ENCODE measurements at places on chromosomes 16 and 17. TPM values are rescaled to one million over a fixed set of nuclear protein-coding genes. Genes with fewer than 3 reads are reported as not detected.
A peak's percentile ranks its signal among the peaks of the same experiment; 100 is the strongest.

- no peaks in the 10 kb centered on the region for H3K4me1 ChIP-seq
- no peak overlapping the region for H3K4me3 ChIP-seq
- H3K36me3 ChIP-seq = no peaks in the 10 kb centered on the region
- H3K27ac ChIP-seq = no peak overlapping the region
- no peak for DNase-seq
These were observed 74.1 kb upstream of the CDH11 start for GRCh38 chr16:65195998-65196397.

DNA sequence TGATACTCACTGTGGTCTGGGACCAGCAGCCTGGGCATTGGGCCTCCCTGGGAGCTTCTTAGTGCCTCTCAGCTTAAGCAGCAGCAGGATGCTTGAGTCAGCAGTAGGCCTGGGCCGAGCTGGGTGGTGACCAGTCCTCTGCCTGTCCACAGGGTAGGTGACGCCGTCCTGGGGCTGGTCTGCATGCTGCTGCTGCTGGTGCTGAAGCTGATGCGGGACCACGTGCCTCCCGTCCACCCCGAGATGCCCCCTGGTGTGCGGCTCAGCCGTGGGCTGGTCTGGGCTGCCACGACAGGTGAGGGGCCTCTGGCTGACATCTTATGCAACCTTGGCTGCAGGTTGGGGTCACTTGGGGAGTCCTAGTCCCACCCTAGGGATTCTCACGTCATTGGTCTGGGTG is 7.4 kb downstream of the SLC26A11 start:
- H3K27me3 ChIP-seq = no peaks in the 10 kb centered on the region
- H3K4me3 ChIP-seq = no peak overlapping the region
- no peaks in the 10 kb centered on the region for H3K4me1 ChIP-seq
- no peak overlapping the region for H3K27ac ChIP-seq
- no peaks in the 10 kb centered on the region for H3K36me3 ChIP-seq
- no peak for DNase-seq

- H3K36me3 ChIP-seq = no peaks in the 10 kb centered on the region
- DNase-seq = no peak
- H3K27me3 ChIP-seq = no peaks in the 10 kb centered on the region
- no peak overlapping the region for H3K4me3 ChIP-seq
- H3K4me1 ChIP-seq = no peaks in the 10 kb centered on the region
- no peak overlapping the region for H3K27ac ChIP-seq
These were observed 237.8 kb upstream of the GSE1 start for GRCh38 chr16:85375282-85375681.

DNA sequence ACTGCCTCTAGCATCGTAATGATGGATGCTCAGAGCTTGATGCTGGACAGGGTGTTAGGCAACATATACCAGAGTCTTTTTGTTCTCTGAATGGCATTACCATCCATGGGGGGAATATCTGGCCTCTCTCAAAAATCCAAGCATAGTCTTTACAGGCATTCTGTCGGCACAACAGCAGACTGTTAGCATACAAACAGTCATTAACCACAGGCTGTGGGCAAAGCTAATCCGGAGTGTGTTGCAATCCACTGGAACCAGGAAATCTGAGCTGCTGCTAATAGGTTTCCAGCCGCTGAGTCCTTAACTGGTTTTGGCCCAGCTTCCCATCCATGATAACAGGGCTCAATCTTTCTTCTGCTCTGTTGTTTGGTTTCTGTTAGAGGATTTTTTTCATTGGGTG is 371.9 kb downstream of the HS3ST3B1 start:
- no peak overlapping the region for H3K27ac ChIP-seq
- no peaks in the 10 kb centered on the region for H3K27me3 ChIP-seq
- H3K36me3 ChIP-seq = no peaks in the 10 kb centered on the region
- H3K4me3 ChIP-seq = no peak overlapping the region
- no peak for DNase-seq

DNA sequence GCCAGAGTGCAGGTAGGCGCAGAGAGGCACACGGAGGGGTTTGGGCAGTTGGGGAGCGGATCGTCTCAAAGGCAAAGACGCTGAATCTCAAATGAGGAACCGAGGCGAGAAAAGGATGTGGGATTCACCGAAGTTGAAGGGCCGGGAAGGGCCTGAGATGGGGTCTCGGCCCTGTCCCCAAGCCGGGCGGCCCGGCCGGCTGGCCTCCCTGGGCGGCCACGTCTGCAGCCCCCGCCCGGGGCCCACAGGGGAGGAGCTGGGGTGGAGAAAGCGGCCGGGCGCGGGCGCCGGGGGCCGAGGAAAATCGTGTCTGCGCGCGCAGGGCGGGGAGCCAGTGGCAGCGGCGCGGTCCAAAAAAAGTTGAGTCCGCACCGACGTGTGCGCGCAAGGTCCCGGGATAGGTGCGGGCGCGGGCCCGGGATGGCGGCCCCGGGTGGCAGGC is 458 bp downstream of the SLC12A4 start:
- peak; percentile 71 for DNase-seq
- peak overlapping the region; percentile 93 for H3K27ac ChIP-seq
- peaks cover 29% of the 10 kb centered on the region for H3K4me1 ChIP-seq
- H3K27me3 ChIP-seq = no peaks in the 10 kb centered on the region
- peaks cover 3% of the 10 kb centered on the region for H3K36me3 ChIP-seq

- peak overlapping the region; percentile 59 for H3K4me3 ChIP-seq
- H3K27ac ChIP-seq = no peak overlapping the region
- H3K27me3 ChIP-seq = no peaks in the 10 kb centered on the region
These were observed 1.9 kb downstream of the SLC16A3 start for GRCh38 chr17:82230609-82231311.

The SMIM5 gene
- not detected for total RNA-seq

- DNase-seq = no peak
- peaks cover 1% of the 10 kb centered on the region for H3K27me3 ChIP-seq
- no peak overlapping the region for H3K4me3 ChIP-seq
- H3K36me3 ChIP-seq = no peaks in the 10 kb centered on the region
- no peak overlapping the region for H3K27ac ChIP-seq
These were observed 20.7 kb downstream of the ASIC2 start for GRCh38 chr17:33272438-33272837.

The SCNN1B gene
- not detected for total RNA-seq

DNA sequence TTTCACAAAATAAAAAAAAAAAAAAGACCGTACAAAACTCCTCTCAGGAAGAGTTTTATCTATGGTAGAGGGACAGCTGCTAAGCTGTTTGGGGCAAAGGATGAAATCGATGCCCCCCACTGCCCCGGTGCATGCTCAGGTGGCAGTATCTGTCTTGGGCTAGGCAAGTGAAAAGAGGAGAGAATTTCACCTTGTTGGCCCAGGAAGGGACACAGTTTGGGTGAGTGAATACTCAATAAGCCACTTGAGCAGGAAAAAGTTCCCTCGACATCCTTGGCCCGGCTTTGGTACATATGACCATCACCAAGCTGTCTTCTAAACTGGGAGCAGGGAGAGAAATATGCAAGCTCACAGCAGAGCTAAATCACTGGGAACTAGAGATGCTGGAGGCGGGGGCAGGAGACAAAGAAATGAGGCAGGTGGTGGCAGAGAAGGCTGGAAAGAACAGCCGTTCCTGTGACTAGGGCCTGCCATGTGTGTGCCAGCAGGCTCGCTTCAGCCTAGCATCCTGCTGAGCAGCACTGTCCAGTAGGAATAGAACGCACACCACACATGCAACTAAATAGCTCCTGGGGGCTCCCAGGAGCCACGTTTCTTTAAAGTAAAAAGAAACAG is 8.2 kb upstream of the EIF1 start:
- DNase-seq = no peak
- H3K4me3 ChIP-seq = no peak overlapping the region
- H3K27me3 ChIP-seq = no peaks in the 10 kb centered on the region
- H3K36me3 ChIP-seq = no peaks in the 10 kb centered on the region
- peaks cover 15% of the 10 kb centered on the region for H3K4me1 ChIP-seq

The C1QTNF8 gene
- total RNA-seq = not detected

DNA sequence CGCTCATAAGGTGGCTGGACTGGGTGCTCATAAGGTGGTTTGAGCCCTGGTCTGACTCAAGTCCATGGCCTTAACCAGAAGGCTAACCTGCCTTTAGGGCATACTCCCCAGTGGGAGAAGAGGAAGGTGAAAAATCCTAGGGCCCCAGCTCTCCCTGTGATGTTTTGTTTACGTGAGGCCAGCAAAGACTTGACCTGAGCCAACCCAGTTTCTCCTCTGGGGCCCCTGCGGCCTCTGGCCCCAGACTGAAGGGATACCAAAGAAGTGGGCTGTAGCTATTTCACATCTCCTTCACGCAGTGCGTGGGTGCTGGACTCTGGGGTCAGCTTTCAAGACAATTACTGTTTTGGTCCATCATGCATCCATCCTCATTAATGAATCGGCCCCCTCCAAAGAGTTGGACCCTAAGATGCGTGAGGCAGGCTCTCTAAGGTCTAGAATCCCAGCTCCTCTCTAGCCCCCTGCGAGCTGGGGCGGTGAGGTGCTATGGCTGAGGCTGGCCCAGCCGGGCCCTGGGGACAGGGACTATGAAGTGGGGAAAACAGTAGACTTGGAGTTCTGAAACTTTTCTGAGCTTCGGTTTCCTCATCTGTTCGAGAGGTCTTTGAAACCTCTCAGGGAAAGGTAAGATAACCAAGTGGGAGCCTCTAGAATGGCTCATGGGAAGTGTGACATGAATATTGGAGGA is 1.5 kb downstream of the SH2B1 start:
- H3K27ac ChIP-seq = no peak overlapping the region
- H3K4me1 ChIP-seq = peaks cover 12% of the 10 kb centered on the region

DNA sequence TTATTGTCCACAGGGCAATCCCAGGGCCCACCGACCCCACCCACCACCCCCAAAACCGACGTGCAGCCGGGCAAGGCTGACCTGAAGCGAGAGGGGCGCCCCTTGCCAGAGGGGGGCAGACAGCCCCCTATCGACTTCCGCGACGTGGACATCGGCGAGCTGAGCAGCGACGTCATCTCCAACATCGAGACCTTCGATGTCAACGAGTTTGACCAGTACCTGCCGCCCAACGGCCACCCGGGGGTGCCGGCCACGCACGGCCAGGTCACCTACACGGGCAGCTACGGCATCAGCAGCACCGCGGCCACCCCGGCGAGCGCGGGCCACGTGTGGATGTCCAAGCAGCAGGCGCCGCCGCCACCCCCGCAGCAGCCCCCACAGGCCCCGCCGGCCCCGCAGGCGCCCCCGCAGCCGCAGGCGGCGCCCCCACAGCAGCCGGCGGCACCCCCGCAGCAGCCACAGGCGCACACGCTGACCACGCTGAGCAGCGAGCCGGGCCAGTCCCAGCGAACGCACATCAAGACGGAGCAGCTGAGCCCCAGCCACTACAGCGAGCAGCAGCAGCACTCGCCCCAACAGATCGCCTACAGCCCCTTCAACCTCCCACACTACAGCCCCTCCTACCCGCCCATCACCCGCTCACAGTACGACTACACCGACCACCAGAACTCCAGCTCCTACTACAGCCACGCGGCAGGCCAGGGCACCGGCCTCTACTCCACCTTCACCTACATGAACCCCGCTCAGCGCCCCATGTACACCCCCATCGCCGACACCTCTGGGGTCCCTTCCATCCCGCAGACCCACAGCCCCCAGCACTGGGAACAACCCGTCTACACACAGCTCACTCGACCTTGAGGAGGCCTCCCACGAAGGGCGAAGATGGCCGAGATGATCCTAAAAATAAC is 3.0 kb downstream of the SOX9 start:
- peaks cover 1% of the 10 kb centered on the region for H3K36me3 ChIP-seq
- peak overlapping the region; percentile 65 for H3K27ac ChIP-seq
- no peak for DNase-seq

The ZFHX3 gene
- total RNA-seq = 39.9 TPM

The MT1X gene
- total RNA-seq = 4.4 TPM

GRCh38 chr17:9272501-9273200 is 251.3 kb downstream of the NTN1 start:
- no peak for DNase-seq
- H3K4me1 ChIP-seq = no peaks in the 10 kb centered on the region
- no peaks in the 10 kb centered on the region for H3K36me3 ChIP-seq
- H3K27me3 ChIP-seq = no peaks in the 10 kb centered on the region

DNA sequence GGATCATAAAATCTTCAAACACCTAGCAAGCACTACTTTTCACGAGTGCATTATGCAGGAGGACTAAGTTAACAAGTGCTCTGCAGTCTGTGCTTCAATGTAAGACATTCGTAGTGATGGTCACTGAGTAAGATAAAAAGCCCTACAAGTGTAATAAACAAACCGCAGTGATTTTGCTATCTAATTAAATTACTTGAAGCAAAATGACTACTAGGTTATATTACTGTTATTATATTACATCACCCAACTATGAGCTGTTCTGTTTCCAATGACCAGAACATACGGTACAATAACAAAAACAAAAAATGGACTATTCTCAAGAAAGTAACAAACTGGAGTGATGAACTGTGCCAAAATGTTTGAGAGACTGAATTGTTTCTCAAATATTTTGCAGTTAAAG is 11.2 kb downstream of the KLHL10 start:
- H3K4me3 ChIP-seq = no peak overlapping the region
- H3K36me3 ChIP-seq = no peaks in the 10 kb centered on the region
- no peaks in the 10 kb centered on the region for H3K27me3 ChIP-seq

GRCh38 chr16:82384017-82384416 is 214.0 kb upstream of the MPHOSPH6 start:
- H3K36me3 ChIP-seq = no peaks in the 10 kb centered on the region
- no peak overlapping the region for H3K4me3 ChIP-seq
- H3K27me3 ChIP-seq = no peaks in the 10 kb centered on the region
- no peak overlapping the region for H3K27ac ChIP-seq
- H3K4me1 ChIP-seq = no peaks in the 10 kb centered on the region

- H3K36me3 ChIP-seq = no peaks in the 10 kb centered on the region
- no peak overlapping the region for H3K27ac ChIP-seq
- no peak for DNase-seq
- H3K4me1 ChIP-seq = no peaks in the 10 kb centered on the region
- no peaks in the 10 kb centered on the region for H3K27me3 ChIP-seq
- no peak overlapping the region for H3K4me3 ChIP-seq
These were observed 11.8 kb upstream of the ZNF23 start for GRCh38 chr16:71473891-71474290.

DNA sequence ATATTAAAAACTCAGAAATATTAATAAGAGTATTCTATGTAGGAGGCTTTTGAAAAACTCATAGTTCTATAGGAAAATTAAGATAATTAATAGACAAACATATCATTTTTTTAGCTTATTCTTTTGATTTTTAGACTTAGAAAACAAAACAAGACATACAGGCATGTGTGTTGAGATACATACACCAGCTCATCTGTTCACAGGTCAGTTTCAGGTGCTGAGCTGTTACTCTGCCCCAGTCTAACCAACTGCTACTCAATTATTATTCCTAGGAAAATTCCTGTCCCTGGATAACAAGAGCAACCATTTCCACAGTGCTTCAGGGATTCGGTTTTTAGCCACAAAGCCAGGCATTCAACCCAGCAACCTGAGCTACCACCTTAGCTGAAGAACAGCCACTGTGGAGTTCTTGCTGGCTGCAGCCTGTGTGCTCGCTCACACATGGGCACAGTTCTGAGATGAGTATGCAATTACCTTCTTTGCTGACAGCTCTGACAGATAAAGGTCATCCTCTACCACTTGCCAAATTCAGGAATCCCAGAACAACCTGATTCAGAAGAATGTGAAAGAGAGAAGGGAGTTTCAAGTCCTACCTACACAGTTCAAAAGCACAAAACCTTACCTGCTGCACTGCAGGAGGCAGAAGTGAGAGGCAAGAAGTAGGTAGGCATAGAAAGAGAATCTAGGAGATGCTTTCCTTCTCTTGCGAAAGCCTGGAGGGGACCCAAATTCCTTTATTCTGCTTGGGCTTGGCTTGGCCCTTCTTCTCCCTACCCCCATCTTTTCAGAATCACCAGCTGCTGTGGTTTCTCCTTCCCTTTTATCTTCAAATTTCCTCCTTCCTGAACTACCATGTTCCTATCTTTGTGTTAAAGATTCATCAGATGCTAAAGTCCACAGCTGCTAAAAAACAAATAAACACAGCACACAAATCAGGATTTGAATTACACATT is 62.7 kb downstream of the TEX2 start:
- H3K4me1 ChIP-seq = peaks cover 14% of the 10 kb centered on the region
- no peak overlapping the region for H3K27ac ChIP-seq
- no peaks in the 10 kb centered on the region for H3K36me3 ChIP-seq
- H3K27me3 ChIP-seq = no peaks in the 10 kb centered on the region
